Articular chondrocyte of knee joint (primary cell): ENCODE measurements at places on chromosomes 5 and 9. TPM values are rescaled to one million over a fixed set of nuclear protein-coding genes. Genes with fewer than 3 reads are reported as not detected.

Gene GAPT
- total RNA-seq, result not detected in 2 replicates

Gene ROPN1L
- total RNA-seq, result 0.26 and 0.32 TPM in 2 replicates

Gene MEIKIN
- not detected in 2 replicates for total RNA-seq

Gene SLCO4C1
- total RNA-seq, result not detected in 2 replicates

Gene GRIN3A
- under 0.01 TPM in 2 replicates for total RNA-seq

Gene IFNK
- not detected in 2 replicates for total RNA-seq

Gene MARCOL
- total RNA-seq, result not detected in 2 replicates

Gene GABRP
- 0.11 TPM in 1 of 2 replicates, not detected in the other for total RNA-seq

Gene NPR3
- 82.1 and 154 TPM in 2 replicates for total RNA-seq

Gene OR1L8
- total RNA-seq, result 0.11 and 0.13 TPM in 2 replicates

Gene C5orf63
- 5.0 and 7.8 TPM in 2 replicates for total RNA-seq

Gene KLHL3
- total RNA-seq, result 2.9 and 3.8 TPM in 2 replicates

Gene PLCXD3
- not detected in 2 replicates for total RNA-seq

Gene ZNF879
- total RNA-seq, result 6.5 and 7.3 TPM in 2 replicates

Gene SH3TC2
- 0.65 and 1.5 TPM in 2 replicates for total RNA-seq

Gene ACTBL2
- not detected in 2 replicates for total RNA-seq

Gene CARD19
- total RNA-seq, result 20.1 and 23.9 TPM in 2 replicates

Gene STC2
- total RNA-seq, result 320 and 685 TPM in 2 replicates

Gene SH3RF2
- 10.1 and 11.9 TPM in 2 replicates for total RNA-seq

Gene PCDHGA7
- total RNA-seq, result 9.0 and 10.6 TPM in 2 replicates

Gene SPATA31E1
- total RNA-seq, result not detected in 2 replicates

Gene INSL6
- total RNA-seq, result not detected in 2 replicates

Gene LAMC3
- under 0.01 TPM in 2 replicates for total RNA-seq

Gene SIT1
- 0.39 and 0.43 TPM in 2 replicates for total RNA-seq
